Skin of body (tissue), 3 donors: ENCODE measurements at places on chromosomes 4 and X.

DNA sequence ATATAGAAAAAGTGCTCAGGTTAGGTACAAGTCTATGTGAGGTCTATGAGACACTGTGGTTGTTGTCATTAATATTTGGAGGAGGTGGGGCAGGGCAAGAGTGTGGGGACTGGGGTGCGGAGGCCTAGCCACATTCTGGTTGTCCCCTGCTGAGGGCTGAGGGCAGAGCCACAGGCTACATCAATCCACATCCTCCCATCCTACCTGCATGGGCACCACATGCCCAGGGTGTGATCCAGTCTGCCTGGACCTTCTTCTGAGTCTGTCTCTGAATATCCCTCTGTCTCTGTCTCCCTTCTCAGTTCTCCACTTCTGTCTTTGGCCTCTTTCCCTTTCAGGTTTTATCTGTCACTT is 1.2 kb upstream of the GATA1 start:
- DNase-seq: no peak

- DNase-seq: no peak
Observed at GRCh38 chrX:68112321-68112720, 321.0 kb downstream of the OPHN1 start.

DNA sequence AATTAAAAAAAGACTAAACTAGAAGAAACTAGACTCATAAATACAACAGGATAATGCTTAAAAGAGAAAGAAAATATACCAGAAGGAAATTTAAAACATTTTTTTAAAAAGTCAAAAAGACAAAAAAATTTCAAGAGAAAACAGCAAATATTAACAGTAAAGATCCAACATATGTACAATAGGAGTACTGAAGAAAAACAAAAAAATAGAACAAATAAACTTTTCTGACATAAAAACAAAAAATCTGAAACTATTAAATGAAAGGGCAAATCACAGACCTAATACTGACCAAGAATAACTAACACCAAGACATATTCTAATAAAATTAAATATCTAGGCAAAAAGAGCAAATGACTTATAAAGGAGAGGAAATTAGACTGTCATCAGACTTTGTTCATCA is 11.5 kb downstream of the DNAJB14 start:
- no peak for DNase-seq

DNA sequence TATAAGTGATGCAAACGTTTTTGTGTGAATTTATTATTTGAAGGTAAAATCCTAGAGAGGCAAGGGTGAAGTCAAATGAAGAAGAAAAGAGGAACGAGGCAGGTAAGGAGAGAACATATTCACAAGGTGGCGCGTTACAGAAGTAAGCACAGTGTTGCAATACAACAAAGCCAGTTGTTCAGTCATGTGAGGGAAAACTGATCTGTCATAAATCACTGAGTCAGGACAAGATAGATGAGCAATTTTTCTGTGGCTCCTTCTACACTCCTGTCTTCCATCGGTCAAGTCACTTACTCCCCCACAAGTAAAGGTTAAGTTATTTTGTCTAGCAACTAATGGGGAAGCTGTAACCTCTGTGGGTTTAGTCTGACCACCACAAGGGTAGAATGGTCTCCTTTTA is 203.0 kb upstream of the GK2 start:
- DNase-seq: no peak

- no peak for DNase-seq
Observed at GRCh38 chr4:168200685-168201084, 108.3 kb downstream of the ANXA10 start.

GRCh38 chrX:136344320-136344719 is 43.6 kb downstream of the ADGRG4 start:
- no peak for DNase-seq

DNA sequence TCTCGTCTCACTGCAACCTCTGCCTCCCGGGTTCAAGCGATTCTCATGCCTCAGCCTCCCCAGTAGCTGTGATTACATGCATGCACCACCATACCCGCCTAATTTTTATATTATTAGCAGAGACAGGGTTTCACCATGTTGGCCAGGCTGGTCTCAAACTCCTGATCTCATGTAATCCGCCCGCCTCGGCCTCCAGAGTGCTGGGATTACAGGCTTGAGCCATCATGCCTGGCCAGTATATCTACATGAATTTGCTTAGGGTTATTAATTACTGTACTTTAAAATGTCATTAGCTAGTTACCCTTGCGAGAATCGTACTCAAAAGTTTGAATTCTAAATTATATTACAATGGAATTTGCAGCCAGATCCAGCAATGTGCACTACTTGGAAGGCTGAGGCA is 8.9 kb downstream of the CPEB2 start:
- DNase-seq: no peak

- no peak for DNase-seq
Observed at GRCh38 chr4:168648929-168649328, 152.1 kb downstream of the PALLD start.

- no peak for DNase-seq
Observed at GRCh38 chr4:632926-633325, 7.6 kb downstream of the PDE6B start.

DNA sequence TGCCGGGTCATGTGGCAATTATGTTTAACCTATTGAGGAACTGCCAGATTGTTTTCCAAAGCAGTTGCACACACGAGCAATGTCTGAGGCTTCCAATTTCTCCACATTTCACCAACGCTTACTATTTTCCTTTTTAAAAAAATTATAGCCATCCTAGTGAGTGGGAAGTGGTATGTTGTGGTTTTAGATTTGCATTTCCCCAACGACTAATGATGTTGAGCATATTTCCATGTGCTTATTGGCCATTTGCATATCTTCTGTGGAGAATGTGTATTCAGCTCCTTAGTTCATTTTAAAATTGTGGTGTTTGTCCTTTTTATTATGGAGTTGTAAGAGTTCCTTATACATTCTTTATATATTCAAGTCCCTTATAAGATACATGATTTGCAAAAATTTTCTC is 60.2 kb downstream of the MTMR1 start:
- no peak for DNase-seq

GRCh38 chr4:138455097-138455496 is 212.9 kb upstream of the SLC7A11 start:
- DNase-seq: no peak

DNA sequence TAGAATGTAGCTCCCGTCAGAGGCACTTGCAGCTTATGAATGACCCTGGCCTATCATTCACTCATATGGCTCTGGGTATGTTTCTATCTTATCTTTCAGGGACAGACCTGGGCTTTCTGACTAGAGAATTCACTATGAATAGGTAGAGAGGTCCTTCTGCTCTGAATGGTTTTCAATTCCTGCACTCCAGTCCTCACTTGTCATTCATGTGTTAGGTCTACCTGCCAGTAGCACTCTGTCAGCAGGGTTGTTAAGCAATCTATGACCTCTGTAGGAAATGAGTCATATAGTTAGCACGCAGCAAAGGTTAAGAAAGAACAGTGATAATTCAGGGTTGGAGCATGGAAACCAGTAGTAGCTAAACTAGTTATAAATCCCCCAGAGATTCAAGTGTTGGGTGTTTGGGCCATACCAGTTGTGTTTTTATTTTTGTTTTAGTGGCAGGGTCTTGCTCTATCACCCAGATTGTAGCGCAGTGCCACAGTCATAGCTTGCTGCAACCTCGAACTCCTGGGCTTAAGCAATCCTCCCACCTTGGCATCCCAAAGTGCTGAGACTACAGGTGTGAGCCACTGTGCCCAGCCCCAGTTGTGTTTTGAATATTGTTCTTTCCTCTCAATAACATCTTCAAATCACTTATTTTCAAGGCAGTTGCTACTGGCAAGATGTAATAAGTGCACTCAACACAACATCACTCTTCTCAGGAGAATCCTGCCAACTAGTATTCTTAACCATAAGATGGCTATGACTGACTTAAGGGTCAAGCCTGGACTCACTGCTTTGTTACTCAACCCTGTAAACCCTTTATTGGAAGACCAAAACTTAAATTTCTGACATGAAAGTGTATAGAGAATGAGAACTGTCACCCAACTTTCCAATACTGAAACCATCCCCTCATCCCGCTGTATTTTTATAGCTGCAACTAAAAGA is 25.1 kb downstream of the ARL13A start:
- DNase-seq: no peak

DNA sequence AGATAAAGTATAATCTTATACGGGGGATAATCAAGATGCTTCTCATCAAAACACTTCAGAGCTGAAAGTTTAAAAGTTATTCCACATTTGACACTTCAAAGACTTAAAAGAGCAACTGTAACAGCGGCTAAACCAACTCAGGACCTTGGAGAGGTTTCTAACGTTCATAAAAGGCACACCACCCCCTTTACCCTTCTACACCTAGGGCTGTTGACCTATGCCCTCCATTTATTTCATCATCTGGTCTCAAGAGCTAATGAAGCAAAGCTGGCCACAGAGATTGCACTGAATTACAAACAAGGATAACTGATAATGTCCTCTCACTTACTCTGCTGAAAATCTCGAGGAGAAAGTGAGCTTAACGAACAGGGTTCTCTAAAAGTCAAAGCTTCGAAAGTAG is 1.1 kb upstream of the RPS6KA6 start:
- no peak for DNase-seq

- no peak for DNase-seq
Observed at GRCh38 chrX:50469206-50469605, 1.4 kb downstream of the DGKK start.

DNA sequence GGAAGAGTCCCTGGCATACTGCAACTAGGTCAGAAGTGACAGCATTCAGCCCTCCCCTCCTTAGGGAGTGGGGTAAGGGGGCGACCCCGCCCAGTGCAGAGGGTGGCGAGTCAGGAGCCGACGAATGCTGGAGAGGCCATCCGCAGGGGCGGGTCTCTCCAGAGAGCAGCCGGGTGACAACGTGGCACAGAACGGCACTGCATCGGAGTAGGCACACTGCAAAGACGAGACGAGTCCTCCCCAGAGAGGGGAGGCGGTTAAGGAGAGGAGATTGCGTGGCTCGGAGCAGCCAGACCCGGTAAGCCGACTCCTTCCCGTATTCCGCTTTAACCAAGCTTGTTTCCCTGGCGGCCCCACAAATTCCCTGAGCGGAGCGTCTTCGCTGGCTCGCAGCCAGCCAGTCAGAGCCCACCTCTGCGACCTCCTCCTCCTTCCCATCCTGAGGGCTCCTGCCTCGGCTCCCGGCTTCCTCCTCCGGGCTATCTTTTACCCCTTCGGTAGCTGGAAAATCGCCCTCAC is 54.9 kb downstream of the LINC00632 start:
- DNase-seq: peak; percentile 39

GRCh38 chr4:129092631-129093190 is 628 bp downstream of the SCLT1 start:
- peak; percentile 75 for DNase-seq

DNA sequence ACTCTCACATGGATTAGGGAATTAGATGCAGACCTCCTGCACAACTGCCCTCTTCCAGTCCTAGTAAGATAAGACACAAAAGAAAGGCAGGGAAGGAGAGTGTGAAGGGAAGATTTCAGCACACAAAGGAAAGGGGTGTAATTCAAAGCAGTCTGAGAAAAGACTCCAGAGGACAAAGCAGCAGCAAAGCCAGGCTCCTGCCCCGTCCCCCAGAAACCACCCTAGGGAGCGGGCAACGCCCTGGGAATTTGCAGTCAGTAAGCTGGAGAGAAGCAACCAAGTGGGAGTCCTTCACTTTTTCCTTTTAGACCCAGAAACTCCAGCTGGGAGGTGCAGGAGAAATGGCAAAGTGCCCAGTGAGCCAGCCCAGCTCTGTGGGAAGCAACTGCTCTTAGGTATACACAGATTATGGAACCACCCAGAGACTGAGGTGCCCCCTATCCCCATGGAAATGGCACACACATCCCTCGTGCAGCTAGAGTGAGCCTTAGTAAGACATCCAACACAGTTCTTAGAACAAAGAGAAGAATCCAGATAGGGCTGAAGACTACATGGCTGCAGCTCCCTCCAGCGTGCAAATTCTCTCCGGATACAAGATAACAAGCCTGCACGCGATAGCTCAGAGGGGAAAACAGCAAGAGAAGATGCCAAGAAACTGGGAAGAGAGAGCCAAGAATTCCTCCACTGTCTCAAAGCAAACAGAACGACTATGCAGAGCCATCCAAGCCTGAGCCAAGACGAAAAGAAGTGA is 26.5 kb upstream of the IRAK1 start:
- DNase-seq: peak; percentile 91

- no peak for DNase-seq
Observed at GRCh38 chrX:47743504-47743903, 84.5 kb upstream of the UXT start.

DNA sequence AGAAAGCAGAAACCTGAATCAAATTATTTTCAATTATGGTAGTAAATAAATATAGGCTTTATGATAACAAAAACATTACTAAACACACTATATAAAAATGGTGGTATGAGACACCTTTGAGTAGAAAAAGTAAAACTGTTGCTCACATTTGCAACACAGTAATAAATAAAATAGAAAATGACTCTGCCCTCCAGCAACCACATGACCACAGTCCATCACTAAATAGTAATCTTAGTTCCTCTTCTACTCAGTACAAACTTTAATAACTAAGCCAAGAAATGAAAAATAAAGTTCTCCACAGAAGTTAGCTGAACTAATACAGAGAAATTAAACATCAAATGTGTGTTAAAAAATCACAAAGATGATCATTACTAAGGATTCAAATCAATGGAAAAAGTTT is 108.5 kb downstream of the ADGRA3 start:
- DNase-seq: no peak

- peak; percentile 4 for DNase-seq
Observed at GRCh38 chrX:32530802-32531403, 680.4 kb downstream of the DMD start.

DNA sequence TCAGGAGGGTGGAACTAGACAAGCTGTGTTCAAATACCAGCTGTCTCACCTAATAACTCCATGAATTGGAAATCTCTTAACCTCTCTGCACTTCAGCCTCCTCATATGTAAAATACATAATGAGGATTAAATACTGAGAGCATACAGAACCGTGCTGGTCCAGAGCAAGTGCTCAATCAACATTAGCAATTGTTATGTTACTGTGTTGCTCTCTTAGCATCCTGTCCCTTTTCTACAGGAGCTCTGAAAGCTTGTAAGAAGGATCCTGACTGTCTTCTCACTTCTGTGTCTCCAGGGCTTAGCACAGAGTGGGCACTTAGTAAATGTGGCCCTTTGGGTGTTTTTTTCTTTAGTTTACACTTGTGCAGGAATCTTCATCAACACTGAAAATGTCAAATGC is 1456.1 kb upstream of the IGFBP7 start:
- DNase-seq: no peak

- DNase-seq: no peak
Observed at GRCh38 chr4:7540654-7541413, 106.1 kb upstream of the PSAPL1 start.

GRCh38 chrX:30228526-30228925 is 1.9 kb upstream of the MAGEB3 start:
- DNase-seq: no peak

- no peak for DNase-seq
Observed at GRCh38 chrX:46572340-46572936, 1.1 kb upstream of the CHST7 start.

DNA sequence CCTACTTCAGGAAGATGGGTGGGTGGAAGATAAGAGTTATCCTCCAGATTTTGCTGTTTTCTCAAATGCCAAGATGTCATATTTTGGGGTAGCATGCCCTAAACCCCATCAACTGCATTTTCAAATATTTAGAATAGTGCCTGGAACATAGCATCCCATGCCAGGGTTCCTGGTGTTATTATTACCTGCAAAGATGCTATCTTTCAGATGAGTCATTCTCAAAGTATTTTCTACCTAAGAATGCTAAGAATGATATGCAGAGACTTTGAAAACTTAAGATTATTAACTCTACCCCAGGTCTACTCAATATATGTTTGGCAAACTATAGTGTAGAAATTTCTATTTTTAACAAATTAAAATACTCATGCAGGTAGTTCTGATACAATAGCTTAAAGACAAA is 934.3 kb upstream of the SLIT2 start:
- no peak for DNase-seq
